B cell (primary cell): ENCODE measurements at places on chromosomes 5 and 9. TPM values are rescaled to one million over a fixed set of nuclear protein-coding genes. Genes with fewer than 3 reads are reported as not detected.

The PCDHB1 gene
- total RNA-seq: not detected in 2 replicates

- peaks cover 2% of the 10 kb centered on the region for H3K36me3 ChIP-seq
- no peak overlapping the region for H3K27ac ChIP-seq
- H3K27me3 ChIP-seq: no peaks in the 10 kb centered on the region
- no peak for DNase-seq
- no peaks in the 10 kb centered on the region for H3K4me1 ChIP-seq
These were observed 64.7 kb downstream of the CDC14B start for GRCh38 chr9:96554801-96555566.

DNA sequence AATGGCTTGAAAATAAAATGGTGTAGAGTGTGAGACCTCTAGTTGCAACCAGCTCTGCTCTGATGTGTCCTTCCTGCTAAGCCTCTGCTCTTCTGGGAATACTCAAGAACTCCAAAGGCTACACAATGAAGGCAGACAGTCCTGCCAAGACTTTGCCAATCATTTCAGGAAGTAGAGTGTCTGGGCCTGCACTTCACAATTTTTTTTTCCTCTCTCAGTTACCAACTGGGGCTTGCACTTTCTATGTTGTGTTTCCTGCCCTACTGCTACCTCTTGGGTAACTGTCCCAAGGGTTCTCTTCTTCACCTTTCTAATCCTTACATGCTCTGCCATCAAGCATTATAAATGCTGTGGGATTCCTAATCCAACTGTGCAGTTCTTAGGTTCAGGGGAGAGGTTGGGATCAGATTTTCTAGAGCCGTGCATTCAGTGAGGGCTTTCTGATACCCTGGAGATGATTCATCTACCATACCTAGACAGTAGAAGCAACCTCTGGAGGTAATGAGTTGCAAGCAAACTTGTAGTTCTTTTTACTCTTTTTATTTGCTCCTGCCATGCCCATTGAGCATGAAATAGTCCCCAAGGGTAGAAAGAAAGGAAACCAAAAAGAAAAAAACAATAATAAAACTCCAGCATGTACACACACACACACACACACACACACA, 365.9 kb downstream of the MLLT3 start:
- no peak overlapping the region for H3K4me3 ChIP-seq
- peaks cover 6% of the 10 kb centered on the region for H3K4me1 ChIP-seq
- DNase-seq: no peak
- no peaks in the 10 kb centered on the region for H3K36me3 ChIP-seq
- H3K27me3 ChIP-seq: no peaks in the 10 kb centered on the region

DNA sequence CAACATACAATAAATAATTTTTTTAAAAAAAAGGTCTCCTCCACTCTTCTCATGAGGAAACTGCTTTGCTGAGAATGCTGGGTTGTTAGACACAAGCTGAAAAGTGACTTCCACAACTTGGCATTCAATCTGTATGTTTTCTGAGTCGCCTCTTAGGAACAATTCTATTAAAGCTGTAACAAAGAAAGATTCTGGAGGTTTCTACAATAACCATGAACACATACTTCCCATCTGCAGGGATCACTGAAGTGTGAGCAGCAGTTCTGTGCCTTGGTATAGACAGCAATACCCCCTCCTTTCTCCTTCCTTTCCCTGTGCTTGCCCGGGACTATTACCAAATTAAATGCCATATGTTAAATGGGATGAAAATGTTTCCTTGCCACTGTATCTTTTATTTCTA, 1.5 kb downstream of the DIRAS2 start:
- peaks cover 10% of the 10 kb centered on the region for H3K4me1 ChIP-seq
- H3K27me3 ChIP-seq: peaks cover 20% of the 10 kb centered on the region
- no peak overlapping the region for H3K27ac ChIP-seq
- H3K4me3 ChIP-seq: no peak overlapping the region
- H3K36me3 ChIP-seq: no peaks in the 10 kb centered on the region

DNA sequence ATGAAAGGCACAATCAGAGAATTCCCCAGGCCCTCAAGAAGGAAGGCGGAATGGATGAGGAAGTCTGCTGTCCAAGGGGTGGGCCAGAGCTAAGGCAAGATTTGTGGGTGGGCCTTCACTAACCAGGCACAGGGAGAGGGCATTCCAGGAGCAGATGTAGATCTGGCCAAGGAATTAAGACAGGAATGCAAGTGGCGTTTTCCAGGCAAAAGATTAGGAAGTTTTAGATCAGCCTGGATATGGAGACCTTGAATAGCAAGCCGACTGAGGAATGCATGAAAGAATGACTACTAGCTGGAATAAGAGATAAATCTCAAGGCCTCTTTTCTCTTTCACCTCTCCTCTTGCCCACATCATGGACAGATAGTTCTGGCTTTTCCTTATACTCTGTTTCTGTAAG, 68.5 kb downstream of the GHR start:
- DNase-seq: no peak
- no peaks in the 10 kb centered on the region for H3K4me1 ChIP-seq
- H3K36me3 ChIP-seq: no peaks in the 10 kb centered on the region
- no peak overlapping the region for H3K27ac ChIP-seq
